ENCODE measurements at places on chromosomes 12 and 14.

DNA sequence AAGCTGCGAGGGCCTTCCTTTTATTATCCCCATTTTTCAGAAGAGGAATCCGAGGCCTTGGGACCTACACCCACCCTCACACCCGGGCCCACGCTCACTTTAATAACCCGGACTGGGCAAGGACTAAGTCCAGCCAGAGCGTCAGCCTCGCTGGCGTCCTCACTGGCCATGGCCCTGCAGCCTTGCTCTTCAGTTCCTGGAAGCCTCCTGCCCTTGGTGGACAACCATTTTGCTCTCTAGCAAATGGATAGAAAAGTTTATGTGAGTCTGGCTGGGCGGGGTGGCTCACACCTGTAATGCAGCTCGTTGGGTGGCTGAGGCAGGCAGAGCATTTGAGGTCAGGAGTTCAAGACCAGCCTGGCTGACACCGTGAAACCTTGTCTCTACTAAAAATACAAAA lies 9.8 kb downstream of the RTL1 start:
- DNase-seq: no peak

- DNase-seq: no peak
These were observed 468.3 kb downstream of the AACS start for GRCh38 chr12:125533434-125534029.

- no peak for DNase-seq
These were observed 1.7 kb upstream of the C12orf56 start for GRCh38 chr12:64392221-64392620.

DNA sequence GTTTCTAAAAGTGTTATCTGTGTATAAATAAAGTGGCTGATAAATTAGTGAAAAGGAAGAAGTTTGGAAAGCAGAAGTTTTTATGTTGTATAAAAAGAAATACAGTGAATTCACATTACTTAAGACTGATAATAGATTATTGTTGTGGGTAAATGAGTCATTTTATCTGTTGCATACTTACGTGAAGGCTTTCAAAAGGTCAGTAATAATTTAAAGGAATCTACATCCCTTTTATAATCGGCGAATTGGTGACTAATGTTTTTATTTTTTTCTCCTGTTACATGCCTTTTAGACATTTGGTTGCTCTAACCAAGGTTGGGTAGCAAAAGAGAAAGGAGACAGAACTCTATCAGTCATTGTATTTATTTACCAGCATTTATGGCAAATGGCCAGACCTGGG lies 155.9 kb downstream of the SLC41A2 start:
- DNase-seq: no peak

DNA sequence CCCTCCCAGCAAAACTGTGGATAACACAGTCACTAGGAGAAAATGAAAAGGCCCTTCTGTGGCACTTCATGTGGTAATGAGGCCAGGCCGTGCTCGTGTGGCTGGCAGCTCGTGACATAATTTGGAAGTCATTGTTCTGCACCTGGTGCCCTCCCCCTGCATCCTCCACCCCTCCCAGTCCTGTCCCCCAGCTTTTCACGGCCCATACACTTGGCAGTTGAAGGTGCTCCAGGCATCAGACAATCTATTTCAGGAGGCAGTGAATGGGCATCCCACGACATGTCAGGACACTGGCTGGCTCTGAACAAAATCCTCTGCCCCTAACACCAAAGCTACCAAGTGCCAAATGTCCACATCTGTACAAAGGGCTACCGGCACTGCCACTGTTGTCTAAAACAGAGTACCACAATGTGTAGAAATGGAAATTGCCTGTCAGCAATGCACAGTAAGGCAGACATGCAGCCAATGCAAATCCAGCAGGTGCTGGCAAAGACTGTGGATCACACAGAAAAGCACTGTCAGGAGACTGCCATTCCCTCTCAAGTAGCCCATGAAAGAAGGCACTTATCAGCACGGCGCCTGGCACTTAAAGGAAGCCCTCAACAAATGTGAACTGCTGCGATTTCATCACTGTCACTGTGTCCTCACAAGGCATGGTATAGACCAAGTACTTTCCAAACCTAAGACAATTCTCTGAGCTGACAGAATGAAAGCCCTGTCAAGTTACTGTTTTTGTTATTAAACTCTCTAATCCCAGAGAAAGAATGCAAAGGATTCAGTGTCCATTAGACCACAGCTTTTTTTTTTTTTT lies 39.1 kb downstream of the CORO1C start:
- peak; percentile 7 for DNase-seq

GRCh38 chr14:79256380-79256779 lies 954.9 kb downstream of the DIO2 start:
- DNase-seq: no peak
